ENCODE measurements at places on chromosomes 16 and 17.

DNA sequence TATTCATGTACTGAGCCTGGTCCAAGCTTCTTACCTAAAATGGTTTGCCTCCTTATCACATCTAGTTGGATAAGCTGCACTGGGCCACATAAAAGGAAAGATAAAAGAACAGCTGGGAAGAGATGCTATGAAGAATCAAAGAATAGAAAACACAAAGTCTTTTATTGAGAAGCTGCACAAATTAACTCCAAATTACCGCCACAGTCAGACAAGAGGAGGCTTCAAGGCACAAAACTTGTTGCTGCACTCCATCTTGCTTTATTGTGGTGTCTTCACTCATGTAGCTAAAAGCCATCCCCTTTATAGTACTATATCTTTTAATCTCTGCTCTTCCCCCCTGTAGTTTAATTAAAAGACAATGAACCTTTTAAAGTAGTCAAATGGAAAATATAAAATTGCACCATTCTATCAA lies 330.6 kb upstream of the PMFBP1 start:
- DNase-seq, result no peak

DNA sequence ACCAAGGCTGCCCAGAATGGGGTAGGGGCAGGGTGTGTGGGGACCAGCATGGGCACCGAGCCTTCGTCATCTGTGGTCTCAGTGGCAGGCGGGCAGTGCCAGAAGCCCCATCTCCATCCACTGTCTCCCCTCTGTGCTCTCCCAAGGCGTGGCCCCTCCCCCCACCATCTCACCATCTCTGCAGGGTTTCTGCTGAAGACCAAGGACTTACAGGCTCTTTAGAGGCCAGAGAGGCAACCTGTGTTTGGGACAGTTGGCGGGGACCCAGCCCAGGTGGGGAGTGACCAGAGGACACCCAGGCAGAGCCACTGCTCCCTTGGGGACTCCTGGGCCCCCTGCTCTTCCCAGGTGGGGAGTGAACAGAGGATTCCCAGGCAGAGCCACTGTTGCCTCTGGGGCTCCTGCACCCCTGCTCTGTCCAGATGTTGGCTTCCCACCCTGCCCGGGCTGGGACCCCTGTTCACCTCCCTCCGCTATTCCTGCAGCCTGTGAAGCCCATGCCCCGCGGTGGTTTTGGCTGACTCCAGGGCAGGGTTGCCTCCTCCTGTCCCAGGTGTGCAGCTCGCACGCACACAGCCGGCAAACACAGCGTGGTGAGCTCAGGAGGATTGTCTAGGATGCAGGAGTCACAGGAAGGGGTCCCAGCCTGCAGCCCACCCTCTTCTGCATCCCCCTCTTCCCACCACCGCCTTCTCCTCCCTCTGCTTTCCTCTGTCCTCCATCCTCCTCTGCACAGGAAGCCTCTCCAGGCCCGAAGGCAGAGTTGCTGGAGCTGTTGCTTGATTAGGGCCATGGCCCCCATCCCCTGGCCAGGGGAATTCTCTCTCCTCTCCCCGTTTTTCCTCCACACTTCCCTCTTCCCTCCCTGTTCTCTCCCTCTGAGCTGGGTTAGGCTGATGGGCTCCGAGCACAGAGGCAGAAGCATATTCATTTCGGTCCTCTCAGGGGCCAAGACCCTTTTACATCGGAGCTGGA lies 45.0 kb downstream of the SLC7A5 start:
- no peak for DNase-seq

DNA sequence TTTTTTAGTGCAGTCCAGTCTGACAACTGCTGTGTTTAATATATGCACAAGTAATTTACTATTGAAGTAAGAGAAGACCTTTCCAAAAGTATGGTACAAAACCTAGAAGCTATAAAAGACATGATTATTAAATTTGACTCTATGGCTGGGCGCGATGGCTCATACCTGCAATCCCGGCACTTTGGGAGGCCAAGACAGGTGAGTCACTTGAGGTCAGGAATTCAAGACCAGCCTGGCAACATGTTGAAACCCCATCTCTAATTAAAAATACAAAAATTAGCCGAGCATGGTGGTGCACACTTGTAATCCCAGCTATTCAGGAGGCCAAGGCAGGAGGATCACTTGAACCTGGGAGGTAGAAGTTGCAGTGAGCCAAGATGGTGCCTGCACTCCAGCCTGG lies 41.4 kb upstream of the VWA3A start:
- DNase-seq, result no peak

- no peak for DNase-seq
These were observed 14.6 kb upstream of the CIITA start for GRCh38 chr16:10862438-10862837.

- no peak for DNase-seq
These were observed 33.1 kb downstream of the NAGPA start for GRCh38 chr16:5000573-5001001.

DNA sequence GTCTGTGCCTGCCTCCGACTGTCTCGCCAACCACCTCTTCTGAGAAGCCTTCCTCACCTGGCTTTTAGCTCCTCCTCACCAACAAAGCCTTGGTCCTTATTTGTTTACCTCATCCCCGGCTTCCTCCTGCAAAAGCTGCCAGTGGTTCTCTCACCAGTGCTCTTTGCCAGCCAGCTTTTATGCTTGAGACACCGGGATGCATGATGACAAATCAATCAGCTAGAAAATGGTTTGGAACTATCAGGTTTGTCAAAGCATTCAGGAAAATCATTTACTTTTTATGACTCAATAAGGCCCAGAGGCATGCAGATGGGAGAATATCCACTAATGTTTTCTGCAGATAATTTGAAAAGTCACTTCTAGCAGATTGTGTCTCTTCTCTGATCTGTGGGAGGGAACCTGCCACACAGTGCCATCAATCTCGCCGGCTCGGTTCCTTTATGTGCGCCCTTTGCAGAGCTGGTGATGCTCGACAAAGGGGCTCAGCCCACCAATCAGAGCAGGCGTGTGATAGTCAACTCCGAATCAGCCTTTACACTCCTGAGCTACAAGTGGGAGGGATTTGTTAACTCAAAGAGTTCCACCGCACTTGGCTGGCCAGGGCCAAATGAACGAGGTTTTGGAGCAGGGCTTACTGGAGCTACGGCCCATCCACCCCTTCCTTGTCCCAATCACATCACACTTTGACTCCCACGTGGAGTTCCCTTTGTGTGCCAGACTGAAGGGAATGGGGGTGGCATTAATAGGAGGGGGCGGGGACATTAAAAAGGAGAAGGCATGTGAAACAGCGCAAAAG lies 85.8 kb downstream of the MRC2 start:
- no peak for DNase-seq

DNA sequence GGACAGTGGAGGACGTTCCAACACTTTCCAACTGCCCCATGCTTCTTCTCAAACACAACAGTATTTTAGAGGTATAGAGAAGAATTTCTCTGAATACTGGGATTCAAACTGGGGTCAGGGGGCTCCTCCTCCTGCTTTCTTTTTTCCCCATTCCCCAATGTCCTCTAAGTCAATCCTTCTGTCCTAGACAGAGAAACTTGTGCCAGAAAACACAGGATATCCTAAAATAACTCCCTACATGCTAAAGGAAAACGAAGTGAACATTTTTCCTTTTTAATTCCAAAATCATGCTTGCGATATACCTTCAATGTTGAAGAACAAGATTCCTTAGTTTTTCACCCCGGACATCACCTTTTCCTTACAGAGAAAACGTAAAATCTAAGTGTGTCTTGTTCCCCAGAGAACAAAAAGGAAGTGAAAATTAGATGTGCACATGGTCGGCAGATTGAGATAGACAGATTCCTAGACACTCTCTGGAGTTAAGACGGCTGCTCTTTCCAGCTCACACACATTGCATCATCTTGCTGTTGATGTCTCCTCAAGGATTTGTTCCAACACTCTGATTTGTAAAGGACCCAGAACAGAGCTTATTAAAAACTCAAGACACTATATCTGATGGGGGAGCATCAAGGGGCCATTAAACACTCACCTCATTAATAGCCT lies 228.2 kb downstream of the GRIN2A start:
- no peak for DNase-seq
